Immature natural killer cell (primary cell): ENCODE measurements at places on chromosomes 7 and 10. TPM values are rescaled to one million over a fixed set of nuclear protein-coding genes. Genes with fewer than 3 reads are reported as not detected.

DNA sequence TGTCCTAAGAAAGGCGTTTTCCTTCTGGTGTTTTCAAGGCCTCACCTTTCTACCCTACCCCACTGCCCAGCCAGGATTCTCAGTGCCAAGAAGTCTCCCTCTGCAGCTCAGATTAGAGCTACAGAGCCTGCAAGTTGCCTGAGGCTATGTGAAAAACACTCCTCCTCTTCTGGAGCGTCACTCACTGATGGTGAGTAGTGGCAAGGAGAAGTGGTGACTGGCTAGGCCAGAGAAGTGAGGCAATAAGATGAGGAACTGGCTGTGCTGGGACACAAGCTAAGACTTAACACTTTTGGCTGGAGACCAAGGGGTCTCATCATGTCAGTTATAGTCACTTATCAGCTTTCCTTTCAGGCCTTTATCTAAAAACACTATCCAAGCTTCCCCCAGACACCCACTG, 86.7 kb upstream of the PRKAR2B start:
- no peak for DNase-seq

DNA sequence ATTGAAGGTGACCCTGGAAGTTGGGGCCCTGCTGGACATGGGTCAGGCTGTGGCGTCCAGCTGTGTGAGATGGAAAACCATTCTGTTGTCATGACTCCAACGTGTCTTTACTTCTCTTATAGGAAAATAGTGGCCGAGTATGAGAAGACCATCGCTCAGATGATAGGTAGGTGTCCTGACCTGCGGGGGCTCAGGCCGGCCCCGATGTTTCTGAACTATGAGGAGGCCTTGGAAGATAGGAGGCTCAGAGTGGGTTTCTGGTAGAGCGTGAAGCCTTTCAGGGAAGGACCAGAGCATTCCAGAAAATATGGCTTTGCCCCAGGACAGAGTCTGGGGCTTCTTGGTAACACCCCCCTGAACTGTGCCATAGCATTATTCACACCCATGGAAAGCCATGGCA, 29.3 kb upstream of the BTBD16 start:
- DNase-seq = no peak

DNA sequence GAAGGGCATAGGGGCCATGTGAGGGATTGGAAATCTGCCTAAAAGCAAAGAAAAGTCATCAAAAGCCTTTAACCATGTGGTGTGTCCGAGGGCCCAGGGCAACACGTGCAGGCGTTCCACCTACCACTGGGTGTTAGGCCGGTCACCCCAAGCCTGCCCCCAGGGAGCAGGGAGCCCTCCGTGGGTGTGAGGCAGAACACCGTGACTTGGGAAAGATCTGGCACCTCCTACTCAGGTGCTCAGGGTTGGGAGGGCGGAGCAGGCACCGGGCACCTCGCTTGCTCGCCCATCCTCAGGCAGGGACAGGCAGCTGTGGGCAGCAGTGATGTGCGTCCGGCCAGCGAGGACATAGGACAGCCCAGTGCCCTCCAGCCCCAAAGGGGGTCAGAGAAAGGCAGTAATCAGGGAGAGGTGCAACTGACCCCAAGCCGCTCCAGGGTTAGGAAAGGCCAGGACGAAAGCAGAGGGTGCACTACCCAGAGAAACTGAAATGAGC, 80.7 kb upstream of the CHST15 start:
- no peak for DNase-seq

GRCh38 chr10:37992083-37992482, 15.6 kb upstream of the ZNF25 start:
- no peak for DNase-seq

GRCh38 chr10:46042527-46042926, 3.5 kb downstream of the MSMB start:
- no peak for DNase-seq

DNA sequence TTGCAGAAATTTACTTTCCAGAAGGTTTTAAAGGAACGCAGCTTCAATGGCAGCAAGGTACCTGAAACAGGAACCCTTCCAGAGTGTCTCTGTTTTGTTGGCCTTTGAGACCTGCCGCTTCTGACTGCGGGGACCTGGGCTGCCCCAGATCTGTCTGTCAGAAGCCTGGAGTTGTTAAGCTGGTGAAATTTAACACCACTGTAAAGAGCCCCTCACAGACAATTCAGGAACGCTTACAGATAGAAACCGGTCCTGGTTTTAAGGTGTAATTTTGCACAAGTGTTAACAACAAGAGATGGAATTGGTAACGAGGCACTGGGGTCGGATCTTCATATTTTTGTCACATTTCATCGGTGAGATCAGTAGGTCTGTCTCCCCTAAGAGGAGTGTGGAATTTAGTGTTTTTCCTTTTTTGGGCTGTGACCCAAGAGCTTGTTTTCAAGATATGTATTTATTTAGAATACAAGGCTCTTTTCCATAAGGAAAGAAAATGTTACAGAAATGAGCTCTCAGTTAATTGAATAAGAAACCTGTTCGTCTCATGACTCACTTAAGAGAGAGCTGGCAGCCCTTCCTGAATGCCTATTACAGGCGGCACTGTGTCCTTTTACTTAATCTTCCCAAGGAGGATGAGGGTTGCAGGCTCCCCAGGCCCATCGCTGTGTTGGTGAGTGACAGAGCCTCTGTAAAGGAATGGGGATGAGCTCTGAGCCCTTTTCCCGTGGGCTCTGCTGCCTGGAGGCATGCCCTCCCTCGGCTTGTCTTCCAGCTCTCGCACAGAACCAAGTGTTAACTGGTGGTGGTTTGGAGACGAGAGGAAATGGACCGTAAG, 168.7 kb downstream of the CUX1 start:
- DNase-seq = no peak

- no peak for DNase-seq
Measured at GRCh38 chr7:87960239-87960638, 26.2 kb downstream of the ADAM22 start.

GRCh38 chr10:54496852-54497251, 304.2 kb downstream of the PCDH15 start:
- no peak for DNase-seq

DNA sequence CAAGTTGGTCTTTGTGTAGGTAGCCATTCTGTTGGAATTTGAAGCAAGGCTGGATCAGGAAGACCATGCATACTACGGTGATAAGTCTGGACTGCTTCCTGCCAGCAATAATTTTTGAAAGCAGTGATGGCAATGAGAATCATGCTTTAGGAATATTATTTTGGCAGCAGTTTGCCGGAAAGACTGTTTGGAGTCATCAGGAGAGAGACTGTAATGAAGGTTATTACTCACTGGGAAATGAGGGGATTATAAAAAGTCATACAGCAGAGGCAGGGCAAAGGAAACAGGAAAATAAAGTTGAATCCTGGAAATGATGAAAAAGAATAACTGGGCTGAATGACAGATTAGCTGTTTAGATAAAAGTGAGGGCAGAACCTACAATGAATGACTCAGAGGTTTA, 1136.8 kb upstream of the AUTS2 start:
- no peak for DNase-seq

KLF14 gene
- polyA plus RNA-seq = not detected

TCAF2 gene
- polyA plus RNA-seq = 2.5 TPM

CYP26C1 gene
- not detected for polyA plus RNA-seq

RET gene
- not detected for polyA plus RNA-seq
